Stimulated activated CD4-positive, alpha-beta T cell treated with anti-CD3 and anti-CD28 coated beads, Interleukin-15, amount 100 ng/mL, for 48 hours (primary cell): ENCODE measurements at places on chromosomes 5 and 9.

GRCh38 chr5:133854554-133854953, 113.9 kb downstream of the C5orf15 start:
- no peak for DNase-seq

DNA sequence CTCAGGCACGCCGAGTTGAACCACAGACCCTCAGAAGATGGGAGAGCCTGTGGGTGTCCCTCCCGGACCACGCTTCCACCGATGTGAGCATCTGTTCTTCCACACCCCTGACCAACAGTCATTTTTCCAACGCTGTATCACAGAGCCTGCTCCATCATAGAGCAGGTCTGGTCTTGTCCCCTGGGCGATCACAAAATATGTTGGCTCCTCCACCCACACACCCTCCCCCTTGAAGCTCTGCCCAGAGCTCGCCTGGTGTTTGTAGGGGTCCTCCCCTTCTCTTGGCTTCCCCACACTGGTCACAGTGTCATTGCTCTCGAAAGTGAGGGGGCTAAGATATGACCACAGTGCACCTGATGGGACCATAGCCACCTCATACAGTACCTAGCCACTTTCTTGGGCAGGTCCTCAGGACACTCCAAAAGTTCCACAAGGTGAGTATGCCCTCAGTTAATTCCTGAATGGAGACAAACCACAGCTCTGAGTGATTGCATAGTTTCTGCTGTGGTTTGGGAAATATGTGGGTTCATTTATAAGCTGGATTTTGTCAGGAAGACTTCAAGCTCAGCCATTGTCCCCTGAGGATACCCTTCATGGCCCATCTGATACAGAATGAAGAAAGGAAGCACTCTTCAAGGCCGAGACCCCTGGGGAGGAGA, 3.5 kb upstream of the ZNF618 start:
- no peak for DNase-seq

- no peak for DNase-seq
Measured at GRCh38 chr5:132608107-132608506, 49.9 kb upstream of the IL13 start.

GRCh38 chr5:138789771-138790242, 36.6 kb downstream of the CTNNA1 start:
- DNase-seq, result no peak

- DNase-seq, result no peak
Measured at GRCh38 chr9:5621327-5621726, 7.6 kb upstream of the RIC1 start.

- no peak for DNase-seq
Measured at GRCh38 chr5:155150012-155150411, 136.5 kb downstream of the KIF4B start.

DNA sequence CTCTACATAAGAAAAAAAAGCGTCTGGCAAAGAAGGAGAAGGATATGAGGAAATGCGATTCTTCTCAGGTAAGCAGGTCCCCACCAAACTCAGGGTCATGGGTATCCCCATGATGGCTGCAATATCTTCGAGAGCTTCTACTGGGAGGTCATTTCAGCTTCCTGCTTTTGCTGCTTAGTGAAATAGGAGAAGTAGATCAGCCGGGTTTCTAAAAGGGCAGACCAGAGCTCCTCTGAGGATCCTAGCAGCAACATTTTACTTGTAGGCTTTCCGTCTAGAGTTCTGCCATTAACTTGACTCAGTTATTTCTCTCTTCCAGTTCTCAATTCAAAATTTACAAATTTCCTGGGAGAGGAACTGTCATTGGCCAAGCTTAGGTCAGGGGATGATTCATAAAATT, 134.7 kb downstream of the DPYSL3 start:
- no peak for DNase-seq

- DNase-seq, result no peak
Measured at GRCh38 chr9:129282272-129282671, 104.2 kb upstream of the IER5L start.

GRCh38 chr5:176541338-176542134, 4.3 kb upstream of the RNF44 start:
- no peak for DNase-seq

DNA sequence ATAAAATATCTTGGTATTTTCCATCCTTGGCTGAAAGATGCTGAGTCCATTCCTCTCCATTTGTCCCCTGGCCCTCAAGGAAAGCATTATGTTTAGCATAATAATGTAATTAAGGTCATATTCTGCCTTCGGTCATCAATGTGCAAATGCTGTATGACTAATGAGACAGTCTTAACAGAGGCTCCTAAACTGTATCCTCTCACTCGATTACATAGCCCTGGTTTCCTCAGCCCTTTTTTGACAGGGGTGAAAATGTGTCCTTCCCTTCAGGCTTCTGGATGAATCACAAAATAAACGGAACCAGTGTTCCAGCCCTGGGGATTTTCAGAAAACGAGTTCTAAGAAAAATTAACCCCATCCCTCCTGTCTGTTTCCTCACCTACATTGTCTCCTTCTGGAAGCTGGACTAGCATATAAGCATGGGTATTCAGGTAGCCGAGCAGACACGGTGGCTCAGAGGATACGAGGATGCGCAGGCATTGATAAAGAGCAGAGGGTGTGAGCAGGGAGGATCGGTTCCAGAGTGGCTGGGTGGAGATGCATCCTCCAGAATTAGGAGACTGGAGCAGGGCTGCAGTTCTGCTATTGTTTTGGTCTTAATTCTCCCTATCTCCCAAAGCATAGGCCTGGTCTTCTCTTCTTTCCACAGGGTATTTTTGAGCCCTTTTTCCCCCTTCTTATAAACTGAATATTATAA, 742.9 kb downstream of the TLR4 start:
- DNase-seq, result no peak

DNA sequence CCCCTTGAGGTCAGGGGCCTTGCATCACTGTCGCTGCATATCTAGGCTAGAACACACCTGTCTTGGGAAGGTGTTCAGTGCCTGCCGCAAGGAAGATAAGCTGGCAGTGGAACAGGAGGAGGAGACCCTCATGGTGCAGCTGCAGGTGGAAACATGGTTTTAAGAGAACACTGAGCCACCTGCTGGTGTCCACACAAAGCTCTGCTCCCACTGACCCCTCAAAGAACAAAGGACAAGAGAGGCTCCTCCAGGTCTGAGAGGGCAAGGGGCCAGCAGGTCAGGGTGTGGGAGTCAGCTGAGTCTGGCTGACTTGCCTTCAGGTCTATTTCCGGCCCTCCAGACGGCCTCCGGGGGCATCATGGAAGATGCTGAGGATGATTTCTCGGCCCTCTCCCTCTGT, 210.1 kb upstream of the TBCA start:
- DNase-seq, result no peak

DNA sequence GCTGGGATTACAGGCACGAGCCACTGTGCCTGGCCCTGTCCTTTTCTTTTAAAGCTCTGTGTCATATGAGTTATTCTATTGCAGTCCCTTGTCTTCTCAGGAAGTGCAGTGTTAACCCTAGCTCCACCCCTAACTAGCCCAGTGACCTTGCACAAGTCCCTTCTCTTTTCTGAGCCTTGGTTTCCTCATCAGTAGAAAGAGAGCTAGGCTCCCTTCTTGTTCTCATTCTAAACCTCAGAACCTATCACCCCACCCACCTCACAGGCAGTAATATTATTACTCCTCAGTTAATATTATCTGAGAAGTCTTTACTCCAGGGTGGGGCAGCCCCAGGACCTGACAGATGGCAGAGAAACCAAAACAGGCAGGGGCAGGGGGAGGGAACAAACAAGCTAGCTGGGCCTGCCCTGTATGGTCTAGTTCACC, 7.2 kb downstream of the CYFIP2 start:
- no peak for DNase-seq

DNA sequence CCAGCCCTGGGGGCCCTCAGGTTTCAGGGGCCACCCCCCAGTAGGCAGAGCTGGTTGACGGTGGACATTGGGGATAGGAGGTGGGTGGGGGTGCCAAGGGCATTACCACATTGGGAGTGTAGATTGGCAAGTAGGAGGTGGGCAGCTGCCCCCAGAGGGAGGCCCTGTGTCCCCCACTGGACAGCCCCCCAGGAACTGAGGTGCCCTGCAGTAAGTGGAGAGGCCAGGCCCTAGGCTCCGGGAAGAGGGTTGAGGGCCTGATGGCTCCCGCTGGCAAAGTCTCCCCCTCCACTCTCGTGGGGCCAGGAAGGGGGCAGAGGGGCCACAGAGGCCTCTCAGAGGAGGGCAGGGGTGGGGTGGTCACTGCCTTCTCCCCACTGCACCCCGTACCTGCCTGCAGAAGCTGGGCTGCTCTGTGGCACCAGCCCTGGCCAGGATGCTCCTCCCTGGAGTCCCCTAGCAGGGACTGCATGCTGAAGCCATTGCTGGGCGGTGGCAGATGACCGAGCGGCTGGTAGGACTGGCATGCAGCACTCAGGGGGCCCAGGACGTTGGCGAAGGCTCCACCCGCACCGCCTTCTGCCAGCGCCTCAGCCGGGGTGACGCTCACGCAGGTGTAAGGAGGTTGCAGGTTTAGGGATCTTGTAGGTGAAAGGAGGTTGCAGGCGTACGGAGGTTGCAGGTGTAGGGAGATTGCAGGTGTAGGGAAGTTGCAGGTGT, 89.6 kb upstream of the CACNA1B start:
- no peak for DNase-seq

- DNase-seq, result no peak
Measured at GRCh38 chr5:139304391-139305324, 11.1 kb downstream of the MATR3 start.

- DNase-seq, result no peak
Measured at GRCh38 chr5:53087621-53088121, 21.9 kb downstream of the MOCS2 start.

- DNase-seq, result no peak
Measured at GRCh38 chr5:171661143-171661542, 124.5 kb upstream of the SMIM23 start.

DNA sequence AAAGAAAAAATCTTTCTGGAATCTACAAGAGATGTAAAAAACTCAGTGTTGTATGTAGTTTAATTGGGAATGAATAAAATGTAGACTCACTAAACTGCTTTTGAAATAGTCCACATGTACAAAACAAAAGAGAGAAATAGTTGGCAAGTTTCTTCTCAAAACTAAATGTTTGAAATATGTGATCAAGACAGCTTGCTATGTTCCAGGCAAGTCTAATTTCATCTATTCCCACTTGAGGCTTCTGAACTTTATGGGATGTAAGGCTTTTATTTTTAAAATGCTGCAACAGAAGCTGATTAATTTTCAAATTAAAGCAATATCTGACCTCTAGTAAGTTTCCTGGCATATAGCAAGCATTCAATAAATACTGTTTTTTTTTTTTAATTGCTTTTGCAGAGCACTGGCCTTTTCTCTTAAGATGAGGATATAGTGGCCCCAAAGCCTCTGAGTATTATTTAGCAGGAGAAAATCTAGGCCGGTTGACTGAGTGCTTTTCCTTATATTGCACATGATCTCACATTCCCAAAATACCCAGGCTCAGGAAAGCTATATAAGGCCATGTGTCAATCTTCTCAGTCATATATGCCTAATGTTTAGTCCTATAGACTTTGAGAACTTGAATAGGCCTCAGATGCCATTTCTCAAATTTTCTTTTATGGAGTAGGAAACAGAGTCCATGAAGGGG, 183.2 kb downstream of the NTRK2 start:
- no peak for DNase-seq

GRCh38 chr9:137247135-137247915, 3.8 kb upstream of the STPG3 start:
- no peak for DNase-seq

DNA sequence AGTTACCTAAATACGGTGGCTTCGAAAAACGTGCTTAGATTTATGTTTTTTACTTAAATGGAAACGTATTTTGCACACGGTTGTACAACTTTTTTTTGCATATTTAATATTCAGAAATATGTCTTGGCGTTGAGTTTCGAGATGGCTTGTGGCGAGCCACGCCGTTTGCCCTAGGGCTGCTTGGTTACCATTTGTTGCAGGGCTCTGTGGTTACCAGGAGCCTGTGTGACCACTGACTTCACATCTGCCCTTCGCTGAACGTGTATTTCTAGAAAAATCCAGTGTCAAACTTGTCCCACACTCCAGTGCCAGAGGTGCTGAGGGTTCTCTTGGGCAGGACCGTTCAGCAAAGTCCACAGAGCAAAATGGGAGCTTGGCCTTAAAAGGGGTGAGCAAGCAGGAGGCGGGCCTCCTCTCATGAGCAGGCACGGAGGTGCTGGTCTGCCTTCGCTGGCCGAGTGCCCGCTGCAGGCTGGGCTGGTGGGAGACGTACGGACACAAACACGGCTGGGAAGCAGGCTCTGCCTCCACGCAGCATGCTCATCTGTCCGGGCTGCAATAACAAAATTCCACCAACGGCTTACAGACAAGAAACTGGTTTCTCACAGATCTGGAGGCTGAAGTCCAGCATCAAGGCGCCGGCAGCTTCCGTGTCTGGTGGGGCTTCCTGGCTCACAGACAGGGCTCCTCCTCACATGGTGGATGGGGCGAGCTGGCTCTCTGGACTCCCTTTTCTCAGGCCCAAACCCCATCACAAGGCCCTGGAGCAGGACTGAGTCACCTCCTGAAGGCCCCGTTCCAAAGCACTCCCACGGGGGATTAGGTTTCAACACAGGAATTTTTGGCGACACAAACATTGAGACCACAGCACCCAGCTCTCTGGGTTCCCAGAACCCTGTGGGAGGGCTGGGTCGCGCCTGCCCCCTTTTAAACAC, 5.4 kb downstream of the MRPL36 start:
- DNase-seq, result no peak

DNA sequence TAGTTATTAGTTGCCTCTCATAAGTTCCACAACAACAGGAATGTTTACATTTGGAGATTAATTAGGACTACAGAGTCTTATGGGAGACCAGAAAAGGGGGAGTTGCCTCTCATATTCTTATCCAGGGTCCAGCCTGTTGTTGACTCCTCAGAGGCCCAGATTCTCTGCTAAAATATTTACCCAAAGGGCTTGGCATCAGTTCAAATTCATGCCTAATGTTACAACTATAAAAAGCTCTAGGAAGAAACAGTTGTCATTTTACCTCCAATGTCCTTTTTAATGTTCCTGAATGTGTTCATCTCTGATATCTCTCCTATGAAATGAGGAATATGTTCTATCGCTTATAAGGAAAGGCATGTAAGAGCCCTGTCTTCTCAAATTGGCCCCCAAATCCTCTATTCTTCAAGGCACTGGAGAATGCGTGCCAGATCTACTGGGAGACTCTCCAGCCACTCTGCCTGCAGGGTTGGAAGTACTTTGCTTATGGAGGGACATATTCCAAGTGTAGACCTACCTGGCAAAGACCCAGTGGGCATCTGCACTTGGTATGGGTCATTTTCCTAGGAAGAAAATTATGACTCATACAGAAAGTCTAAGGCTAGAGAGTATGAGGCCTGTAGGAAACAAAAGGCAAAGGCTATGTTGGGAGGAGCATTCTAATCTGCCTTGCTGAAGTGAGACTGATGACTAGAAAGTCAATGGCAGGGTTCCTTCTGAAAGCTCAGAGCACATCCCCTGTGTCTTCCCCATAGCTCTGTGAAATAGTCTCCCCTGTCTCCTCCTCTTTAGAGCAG, 192.6 kb downstream of the ESM1 start:
- no peak for DNase-seq
